NCI-H1092 treated with DMSO at 0.1 percent for 48 hours (cell line): ENCODE measurements at places on chromosomes 4 and X.
A peak's percentile ranks its signal among the peaks of the same experiment; 100 is the strongest.

DNA sequence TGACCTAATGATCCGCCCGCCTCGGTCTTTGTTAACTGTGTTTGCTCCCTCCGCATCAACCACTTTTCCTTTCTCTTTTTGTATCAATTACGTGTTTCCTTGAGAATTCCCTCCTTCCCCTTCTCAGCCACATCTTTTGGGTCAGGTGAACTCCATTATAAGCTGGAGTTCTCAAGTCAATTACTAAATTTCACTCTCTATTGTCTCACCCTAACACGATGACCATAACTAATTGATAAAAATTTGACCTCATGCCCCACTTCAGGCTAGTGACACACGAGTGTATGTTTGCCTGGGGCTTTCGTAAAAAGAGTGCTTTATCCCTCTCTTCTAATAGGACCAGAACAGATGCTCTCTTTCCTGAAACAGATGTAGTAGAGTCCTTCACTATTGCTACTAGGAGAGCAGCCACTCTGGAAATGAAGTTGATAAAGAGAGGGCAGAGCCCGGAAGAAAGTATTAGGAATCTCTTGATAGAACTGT lies 403.6 kb upstream of the ANXA10 start:
- DNase-seq: no peak

GRCh38 chr4:139783741-139784484 lies 118.3 kb downstream of the MGST2 start:
- DNase-seq: no peak

DNA sequence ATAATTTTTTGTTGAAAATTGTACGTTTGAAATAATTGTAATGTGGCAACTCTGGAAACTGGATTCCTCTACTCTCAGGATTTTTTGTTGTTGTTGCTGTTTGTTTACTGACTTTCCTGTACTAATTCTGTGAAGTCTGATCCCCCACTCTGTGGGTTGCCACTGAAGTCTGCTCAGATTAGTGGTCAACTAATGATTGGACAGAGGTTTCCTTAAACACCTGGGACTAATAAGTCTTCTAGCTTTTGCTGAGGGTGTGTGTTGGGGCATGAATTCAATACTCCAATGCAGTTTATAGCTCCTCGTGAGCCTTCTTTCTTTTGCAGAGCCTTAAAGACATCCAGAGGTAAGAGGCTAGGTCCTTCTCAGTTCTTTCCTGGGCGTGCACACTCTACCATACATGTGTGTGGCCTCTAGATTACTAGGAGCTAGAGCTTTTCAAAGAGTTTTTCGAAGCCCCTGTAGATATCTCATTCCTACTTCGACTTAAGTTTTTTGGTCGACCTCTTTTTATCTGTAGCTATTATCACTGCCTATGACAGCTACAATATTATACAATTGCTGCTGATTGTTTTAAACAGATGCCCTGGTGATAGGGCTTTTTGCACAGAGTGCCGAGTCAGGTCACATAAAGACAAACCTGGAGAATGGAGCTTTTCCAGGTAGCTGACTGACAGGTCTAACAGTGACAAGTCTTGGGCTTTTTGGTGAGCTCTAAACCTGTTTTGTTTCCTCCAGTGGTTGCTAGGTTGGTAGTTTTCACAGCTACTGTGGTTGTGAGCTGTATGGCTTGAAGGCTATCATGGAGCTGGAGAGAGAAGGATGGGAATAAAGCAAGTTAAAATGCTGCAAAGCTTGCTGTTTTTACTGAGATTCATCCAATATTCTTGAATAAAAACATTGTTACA lies 34.0 kb downstream of the BMP2K start:
- no peak for DNase-seq

GRCh38 chrX:103356858-103357257 lies 552 bp downstream of the TCEAL9 start:
- no peak for DNase-seq

- DNase-seq: peak; percentile 80
These were observed 53.7 kb upstream of the BCOR start for GRCh38 chrX:40151211-40152172.

GRCh38 chr4:25500626-25501316 lies 123.7 kb downstream of the ANAPC4 start:
- peak; percentile 86 for DNase-seq

GRCh38 chr4:150476776-150477175 lies 105.2 kb upstream of the MAB21L2 start:
- DNase-seq: no peak
